NCI-H1930 (cell line): ENCODE measurements at places on chromosomes 11 and 22.
A peak's percentile ranks its signal among the peaks of the same experiment; 100 is the strongest.

DNA sequence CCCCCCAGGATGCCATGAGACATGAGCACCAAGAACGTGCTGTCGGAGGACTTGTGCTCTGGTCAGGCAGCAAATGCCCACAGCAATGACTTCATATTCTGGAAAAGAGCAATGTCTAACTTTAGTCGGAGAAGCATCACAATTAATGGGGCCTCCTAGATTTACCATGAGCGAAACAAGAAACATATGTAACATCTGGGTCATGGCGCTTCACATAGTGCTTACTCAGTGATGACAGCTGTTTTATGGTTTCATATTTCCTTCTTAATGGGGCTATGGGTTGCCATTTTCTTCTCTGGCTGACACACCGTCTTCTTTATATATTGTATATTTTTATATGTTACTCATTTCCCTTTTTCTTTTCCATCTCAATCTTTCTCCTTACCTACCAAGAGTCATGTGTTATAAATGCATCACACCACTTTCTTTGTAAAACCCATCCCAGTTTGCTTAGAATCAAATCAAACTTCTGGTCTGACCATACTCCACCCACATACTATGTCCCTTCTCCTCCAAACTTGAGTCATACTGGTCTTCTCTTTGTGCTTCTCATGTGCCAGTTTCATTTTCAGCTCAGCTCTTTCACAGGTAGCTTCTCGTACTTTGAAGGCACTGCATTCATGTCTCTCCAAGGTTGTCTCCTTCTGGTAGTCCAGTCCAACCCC, 9.4 kb upstream of the CASP12 start:
- DNase-seq: no peak

- peak; percentile 55 for DNase-seq
These were observed 5.3 kb upstream of the TMEM123 start for GRCh38 chr11:102457865-102458264.

DNA sequence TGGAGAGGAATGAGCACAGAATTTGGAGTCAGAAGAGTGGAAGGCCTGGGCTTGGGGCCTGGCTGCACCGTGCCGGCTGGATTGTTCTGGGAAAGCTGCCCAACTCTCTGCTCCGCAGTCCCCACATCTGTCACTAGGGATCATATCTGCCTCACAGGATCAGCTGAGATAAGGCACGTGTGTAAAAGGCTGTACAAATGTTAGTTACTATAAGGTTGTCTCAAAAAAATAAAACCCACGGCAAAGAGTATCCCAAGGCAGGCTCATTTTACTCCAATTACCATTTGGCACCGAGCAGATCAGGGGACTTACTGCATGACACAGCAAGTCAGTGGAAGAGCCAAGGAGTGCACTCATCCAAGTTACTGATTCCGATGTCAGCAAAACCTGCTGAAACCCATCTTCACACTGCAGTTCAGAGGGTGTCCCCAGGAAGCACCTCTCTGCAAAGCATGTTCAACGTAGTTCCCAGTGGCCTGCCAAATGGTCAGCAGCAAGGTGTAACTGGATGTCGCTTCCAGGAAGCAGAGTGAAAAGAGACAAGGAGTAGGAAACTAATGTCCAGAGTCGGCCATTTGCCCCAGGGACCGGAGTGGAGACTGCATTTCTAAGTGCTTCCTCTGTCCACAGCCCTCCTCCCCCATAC, 18.1 kb upstream of the MRTFA start:
- no peak for DNase-seq

- DNase-seq: no peak
These were observed 321.6 kb upstream of the TENM4 start for GRCh38 chr11:79762279-79762921.

DNA sequence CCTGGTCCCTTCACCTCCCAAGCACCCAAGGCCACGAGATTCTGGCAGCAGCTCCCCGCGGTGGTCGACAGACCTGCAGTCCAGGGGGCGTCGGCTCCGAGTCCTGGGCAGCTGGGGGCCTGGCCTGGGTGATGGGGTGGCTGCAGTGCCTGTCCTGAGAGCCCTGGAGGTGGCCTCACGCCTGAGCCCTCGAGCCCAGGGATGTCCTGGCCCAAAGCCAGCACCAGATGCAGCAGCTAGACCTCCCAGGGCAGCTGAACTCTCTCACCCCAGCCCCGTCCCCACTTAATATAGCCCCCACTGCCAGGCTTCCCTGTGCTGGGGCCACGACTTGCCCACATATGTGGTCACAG, 6.6 kb downstream of the LMNTD2 start:
- DNase-seq: no peak

DNA sequence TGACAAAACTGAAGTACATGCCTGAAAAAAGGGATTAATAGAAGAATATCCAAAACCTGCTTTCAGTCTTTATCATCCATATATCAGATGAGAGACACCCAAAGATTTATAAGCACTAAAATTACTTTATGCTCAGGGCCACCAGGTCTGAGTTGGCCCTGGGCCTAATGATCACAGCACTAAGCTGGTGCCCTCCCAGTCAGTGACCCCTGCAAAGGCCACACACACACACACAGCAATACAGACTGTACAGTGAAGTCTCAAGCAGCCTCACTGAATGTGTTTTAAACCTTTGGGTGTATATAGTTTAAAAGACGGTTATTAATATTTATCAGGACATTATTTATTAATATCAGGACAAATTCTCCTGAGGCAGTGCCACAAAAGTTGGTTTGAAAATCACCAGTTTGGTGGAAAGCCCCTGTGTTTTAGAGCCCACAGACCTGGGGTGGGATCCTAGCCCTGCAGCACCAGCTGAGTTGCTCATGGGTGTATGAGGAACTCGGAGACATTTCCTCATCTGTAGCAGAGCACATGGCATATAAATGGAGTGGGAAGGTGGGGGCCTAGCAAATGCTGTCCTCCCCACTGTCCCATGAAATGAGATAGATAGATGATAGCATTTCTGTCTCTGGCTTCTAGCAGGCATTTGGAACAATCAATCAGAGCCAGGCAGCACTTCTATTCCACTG, 48.4 kb upstream of the HORMAD2 start:
- DNase-seq: no peak

GRCh38 chr11:117037279-117037974, 60.8 kb downstream of the SIK3 start:
- DNase-seq: no peak

DNA sequence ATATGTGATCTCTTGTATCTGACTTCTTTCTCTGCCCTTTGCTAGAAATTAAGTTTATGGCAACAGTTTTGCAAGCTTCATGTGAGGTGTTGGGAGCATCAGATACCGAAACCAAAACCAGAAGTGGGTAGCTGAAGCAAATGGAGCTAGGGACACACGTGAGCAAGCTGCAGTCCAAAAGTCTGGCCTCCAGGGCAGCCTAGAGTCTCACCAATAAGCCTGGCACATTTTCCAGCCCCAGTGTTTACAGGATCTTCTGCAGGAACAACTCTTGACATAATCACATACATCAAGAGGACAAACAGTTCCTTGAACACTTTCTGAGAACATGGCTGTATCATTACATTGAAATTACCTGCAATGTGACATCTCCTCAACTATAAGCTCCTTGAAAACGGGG, 114.1 kb downstream of the LARGE1 start:
- DNase-seq: no peak

DNA sequence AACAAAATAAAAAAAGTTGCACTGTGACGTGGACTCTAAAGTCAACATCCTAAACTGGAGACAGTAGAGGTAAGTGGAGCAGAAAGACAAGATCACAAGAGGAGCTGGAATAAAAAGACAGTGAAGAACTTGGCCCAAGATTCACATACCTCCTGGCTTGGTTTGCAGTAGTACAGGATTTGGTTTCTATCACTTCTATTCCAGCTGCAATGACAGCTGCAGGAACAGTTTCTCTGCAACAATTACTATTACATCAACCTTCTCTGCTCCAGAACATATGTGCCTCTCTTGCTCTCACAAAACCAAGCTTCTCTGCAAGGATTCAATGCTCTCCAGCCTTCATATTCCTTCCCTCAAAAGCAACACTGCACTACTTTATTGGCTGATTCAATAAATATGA, 7.8 kb upstream of the KDM2A start:
- DNase-seq: no peak

GRCh38 chr11:94785509-94785908, 17.4 kb downstream of the AMOTL1 start:
- DNase-seq: no peak

GRCh38 chr11:86374586-86374985, at the start of gene CCDC81:
TSS of gene CCDC81 (plus strand) at chr11:86374887. CDS start at chr11:86375164, 277 bp downstream.
- no peak for DNase-seq

- DNase-seq: no peak
These were observed 10.8 kb downstream of the ST3GAL4 start for GRCh38 chr11:126366064-126366822.

GRCh38 chr11:111347002-111347722, 31.9 kb downstream of the POU2AF1 start:
- DNase-seq: no peak

- DNase-seq: no peak
These were observed 97.2 kb downstream of the TRAF6 start for GRCh38 chr11:36412781-36413383.

GRCh38 chr22:27179161-27179560, 521.8 kb downstream of the MIAT start:
- DNase-seq: no peak

DNA sequence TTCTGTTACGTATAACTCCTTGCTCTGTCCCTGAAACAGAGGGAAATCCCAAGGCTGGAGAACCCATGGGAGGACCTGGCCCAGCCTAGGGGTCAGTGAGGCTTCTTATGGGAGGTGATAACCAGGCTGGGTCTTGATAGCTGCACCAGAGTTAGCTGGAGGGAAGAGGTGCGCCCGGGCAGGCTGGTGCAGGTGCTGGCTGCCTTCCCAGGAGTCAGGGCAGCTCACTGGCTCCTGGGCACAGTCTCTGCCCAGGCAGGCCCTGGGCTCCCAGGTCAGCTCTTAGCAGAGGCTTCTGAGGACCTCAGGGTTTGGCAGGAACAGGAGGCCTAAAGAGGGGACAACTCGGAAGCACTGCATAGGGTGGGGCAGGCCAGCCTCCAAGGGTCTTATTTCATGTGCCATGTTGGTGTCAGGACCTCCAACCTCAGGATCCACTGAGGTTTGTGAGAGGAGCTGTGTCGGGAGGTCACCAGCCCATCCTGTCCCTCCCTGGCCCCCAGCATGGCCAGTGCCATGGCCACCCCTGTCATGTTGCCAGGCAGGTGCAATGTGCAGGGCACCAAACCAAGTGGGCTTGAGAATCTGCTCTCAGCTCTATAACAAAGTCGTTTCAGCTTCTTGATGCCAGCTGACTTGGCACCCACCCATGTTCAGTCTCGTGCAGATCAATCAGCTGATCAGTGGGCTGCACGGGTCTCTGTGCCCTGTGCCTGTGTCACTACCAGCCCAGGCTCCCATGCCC, 20.5 kb upstream of the CELSR1 start:
- DNase-seq: no peak

DNA sequence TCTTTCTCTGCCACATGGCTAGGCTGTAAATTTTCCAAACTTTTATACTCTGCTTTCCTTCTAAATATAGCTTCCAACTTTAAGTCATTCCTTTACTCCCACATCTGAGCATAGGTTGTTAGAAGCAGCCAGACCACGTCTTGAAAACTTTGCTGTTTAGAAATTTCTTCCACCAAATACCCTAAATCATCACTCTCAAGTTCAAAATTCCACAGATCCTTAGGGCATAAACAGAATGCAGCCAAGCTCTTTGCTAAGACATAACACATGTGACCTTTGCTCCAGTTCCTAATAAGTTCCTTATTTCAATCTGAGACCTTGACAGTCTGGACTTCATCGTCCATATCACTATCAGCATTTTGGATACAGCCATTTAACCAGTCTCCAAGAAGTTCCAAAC, 749.9 kb downstream of the METTL15 start:
- DNase-seq: no peak

DNA sequence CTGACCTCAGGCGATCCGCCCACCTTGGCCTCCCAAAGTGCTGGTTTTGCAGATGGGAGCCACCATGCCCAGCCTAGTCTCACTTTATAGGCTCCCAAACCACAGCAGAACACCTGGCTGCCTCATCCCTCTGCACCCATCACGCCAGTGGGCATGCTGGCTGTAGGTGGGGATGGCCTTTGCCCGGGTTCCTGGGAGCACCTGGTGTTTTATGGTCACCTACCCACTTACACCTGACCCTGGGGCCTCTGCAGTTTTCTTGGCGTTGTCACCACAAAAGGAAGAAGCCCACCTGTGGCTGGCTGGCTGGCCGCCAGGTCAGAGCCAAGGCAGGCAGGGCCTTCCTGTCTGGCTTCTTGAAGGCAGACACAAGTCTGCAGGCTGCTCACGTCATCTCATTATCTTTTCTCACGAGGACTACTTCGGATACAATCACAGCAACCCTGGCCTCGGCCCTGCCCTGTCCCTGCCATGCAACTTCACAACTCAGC, 8.2 kb downstream of the RRP7A start:
- DNase-seq: no peak

DNA sequence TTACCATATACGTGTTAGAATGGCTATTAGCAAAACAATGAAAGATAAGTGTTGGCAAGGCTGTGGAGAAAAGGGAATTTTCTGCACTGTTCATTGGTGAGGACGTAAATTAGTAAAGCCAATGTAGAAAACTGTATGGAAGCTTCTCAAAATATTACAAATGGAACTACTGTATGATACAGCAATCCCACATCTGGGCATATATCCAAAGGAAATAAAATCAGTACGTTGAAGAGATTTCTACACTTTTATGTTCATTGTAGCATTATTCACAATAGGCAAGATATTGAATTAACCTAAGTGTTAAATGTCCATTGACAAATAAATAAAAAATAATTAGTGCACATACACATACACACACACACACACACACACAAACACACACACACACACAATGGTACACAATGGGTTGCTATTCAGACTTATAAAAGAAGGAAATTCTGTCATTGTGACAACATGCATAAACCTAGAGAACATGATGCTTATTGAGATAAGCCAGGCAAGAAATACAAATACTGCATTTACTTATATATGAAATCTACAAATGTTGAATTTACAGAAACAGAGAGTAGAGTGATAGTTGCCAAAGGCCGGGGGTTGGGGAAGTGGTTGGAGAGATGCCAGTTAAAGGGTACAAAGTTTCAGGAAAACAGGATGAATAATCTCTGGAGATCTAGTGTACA, 565.8 kb upstream of the LRRC4C start:
- no peak for DNase-seq

DNA sequence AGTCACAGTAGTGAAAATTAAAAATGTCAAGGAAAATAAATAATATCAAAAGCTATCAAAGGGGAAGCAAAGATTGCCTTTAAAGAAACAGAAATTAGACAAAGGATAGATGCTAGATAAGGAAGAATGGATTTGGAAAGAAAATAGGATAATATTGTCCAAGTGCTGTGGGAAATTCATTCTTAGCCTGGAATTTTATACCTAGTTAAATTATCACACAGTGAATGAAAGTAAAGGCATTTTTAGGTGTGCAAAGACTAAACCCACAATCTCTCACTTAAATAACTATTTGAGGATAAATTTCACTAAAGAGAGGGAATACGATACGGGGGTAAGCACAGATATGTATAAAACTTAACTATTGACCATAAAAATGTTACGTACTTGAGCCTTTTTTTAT, 511.1 kb downstream of the TMEM135 start:
- DNase-seq: no peak

GRCh38 chr11:72454791-72455190, 20.5 kb upstream of the CLPB start:
- no peak for DNase-seq
